Stimulated activated CD4-positive, alpha-beta T cell treated with anti-CD3 and anti-CD28 coated beads, TNF-alpha, amount 100 ng/mL, for 1 hour (primary cell): ENCODE measurements at places on chromosomes 16 and 17.

- DNase-seq = no peak
Observed at GRCh38 chr16:29858149-29858849, 4.7 kb downstream of the CDIPT start.

DNA sequence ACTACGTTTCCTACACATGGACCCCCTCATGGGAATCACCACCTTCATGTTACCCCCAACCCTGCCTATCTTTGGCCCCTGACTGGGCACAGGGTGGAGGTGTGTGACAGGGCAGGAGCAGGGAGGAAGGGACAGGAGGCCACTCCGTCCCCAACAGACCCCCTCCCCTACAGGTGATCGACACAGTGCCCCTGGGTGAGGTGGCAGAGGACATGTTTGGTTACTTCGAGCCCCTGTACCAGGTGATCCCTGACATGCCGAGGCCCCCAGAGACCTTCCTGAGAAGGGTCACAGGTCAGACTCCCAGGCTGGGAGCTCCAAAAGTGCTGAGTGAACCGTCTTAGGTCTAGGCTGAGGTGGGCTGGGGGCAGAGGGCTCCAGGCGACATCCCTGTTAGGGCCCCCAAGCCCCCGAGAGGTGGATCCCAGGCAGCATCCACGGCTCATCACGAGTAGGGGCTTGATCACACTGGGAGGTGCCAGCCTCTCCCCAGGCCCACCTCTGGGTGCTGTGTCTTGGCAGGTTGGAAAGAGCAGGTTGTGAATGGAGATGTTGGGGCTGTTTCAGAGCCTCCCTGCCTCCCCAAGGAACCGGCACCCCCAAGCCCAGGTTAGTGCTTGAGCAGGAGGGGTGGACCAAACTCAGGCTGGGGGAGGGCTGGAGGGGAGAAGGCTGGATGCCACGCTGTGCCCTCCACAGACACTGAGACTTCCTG, 1.5 kb downstream of the ACBD4 start:
- DNase-seq = no peak

GRCh38 chr17:76266244-76266938, 1.2 kb downstream of the UBALD2 start:
- no peak for DNase-seq

DNA sequence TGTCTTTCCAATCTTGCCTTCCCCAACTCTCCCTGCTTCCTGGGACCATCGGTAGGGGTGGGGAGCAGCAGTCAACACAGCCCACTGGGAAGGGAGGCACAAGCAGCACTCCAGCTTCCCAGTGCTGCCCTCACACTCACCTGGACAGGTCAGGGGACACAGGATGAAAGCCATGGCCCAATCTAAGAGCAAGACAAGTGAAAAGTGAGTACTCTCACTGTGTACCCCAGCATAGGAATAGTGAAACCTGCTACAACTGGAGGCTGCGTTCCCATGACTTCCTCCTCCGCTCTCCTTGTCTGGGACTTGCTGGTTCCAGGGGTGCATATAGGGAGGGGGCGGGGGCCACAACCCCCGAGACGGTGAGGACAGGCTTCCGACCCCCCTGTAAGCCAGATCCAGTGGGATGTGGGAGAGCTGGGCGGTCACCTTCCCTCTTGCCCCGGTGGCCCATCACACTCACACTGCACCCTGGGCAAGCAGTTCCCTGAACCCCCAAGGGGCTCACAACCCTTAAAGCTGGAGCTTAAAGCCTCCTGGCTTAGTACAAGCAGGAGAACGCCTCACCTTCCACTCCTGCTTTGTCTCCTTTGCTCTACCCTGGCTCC, 29.5 kb upstream of the SLC25A19 start:
- no peak for DNase-seq

DNA sequence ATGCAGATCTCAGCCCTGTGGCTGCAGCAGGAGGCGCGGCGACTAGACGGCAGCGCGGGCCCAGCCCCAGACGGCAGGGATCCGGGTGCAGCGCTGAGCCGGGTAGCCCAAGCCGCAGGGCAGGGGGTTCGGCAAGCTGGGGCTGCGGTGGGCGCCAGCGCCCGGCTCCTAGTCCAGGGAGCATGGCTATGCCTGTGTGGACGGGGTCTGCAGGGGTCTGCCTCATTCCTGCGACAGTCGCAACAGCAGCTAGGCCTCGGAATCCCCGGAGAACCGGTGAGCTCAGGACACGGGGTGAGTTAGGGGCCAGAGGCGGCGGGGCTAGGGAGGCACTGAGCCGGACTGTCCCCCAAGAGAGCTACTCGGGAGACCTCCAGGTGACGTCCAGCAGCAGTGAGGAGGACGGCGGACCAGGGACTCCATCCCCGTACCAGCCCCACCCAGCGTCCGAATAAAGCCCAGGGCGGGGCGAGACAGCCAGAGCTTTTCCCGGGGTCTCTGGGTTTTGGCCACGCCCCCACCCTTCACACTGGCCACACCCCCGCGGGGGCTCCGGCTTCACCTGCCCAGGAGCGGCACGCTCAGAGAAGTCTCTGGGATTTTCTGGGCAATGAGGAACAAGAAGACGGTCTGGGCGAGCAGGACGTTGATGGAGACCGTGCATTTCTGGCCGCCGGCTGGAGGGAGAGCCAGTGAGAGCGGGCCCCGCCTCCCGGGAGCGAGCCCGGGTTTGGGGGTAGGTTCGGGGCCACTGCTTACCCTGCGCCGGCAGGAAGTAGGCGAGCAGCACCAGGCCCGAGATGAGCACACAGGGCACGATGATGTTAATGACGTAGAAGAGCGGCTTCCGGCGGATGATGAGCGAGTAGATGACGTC, 1.1 kb downstream of the C17orf107 start:
- DNase-seq = no peak

- DNase-seq = no peak
Observed at GRCh38 chr17:78082988-78083387, 45.6 kb downstream of the TMC6 start.

GRCh38 chr17:61235827-61236197, 163.8 kb upstream of the TBX2 start:
- no peak for DNase-seq

DNA sequence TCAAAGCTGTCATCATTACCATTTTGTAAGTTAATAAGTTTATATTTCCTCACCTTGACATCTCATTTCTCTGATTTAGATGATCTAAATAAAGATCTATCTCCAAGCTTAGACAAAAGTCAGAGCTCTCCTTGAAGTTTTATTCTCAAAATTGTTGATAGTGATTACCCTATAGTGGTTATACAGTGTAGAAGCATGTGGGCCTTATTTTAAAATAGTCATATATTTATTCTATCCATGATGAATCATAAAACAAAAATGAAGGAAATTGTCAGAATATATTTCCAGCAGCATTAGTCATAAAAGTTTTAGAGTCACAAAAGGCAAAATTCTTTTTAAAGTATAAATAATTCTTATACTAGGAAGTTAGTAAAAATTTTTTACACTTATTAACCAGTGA, 49.0 kb downstream of the RHOT1 start:
- DNase-seq = no peak

DNA sequence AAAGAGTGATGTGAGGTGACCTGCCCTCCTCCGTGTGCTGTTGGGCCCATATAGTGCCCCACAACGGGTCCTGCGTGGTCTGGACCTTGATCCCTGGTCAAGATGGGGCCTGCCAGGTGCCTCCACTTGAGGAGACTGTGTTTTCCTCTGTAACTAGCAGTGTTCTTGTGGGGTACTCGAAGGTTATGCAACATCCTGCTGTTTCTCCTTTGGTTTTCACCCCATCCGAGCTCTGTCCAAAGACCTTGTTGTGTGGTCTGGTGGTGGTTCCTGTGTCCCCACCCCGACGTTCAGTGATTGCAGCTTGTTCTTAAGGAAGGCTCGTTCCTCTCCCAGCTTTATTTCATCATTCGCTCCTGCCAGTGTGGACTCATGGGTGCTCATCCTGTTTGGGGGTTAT, 38.7 kb upstream of the ZNF750 start:
- DNase-seq = no peak

DNA sequence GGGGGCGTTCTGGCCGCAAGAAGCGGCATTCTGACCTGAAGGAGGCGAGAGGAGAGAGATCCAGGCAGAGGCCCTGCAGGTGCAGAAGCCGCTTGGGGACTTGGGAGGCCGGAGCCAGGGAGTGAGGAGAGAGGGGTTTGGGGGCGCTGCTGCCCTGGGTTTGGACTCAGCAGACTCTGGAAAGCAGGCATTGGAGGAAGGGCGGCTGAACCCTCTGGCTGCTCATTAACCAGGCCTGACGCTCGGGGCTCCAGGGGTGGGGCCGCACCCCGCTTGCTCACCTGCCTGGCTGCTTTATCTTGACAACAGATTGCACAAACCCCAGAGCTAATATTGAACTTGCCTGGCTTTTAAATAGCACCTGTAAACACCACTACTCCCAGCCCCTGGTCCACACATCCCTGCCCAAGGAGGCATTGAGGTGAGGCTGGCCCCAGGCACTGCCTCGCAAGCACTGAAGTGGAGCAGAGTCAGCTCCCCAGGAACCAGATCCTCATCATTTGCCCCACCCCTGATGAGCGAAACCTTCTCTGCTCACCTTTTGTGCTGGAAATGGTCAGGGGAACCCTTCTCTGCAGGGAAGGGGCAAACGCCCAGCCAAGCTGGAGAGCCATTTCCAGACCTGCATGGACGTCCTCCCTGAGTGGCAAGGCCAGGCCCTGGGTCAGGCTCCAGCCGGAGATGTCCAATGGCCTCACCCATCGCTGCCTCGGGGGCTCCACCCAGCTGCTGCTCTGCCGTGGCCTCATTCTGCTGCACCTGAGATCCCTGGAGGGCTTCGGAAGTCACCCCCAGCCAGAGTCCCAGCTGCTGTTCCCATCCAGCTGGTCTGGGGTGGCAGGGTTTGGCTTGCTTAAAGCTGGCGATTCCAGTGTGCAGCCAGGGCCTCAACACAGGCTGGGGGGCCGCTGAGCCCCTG, 190.2 kb upstream of the GSE1 start:
- DNase-seq = no peak

DNA sequence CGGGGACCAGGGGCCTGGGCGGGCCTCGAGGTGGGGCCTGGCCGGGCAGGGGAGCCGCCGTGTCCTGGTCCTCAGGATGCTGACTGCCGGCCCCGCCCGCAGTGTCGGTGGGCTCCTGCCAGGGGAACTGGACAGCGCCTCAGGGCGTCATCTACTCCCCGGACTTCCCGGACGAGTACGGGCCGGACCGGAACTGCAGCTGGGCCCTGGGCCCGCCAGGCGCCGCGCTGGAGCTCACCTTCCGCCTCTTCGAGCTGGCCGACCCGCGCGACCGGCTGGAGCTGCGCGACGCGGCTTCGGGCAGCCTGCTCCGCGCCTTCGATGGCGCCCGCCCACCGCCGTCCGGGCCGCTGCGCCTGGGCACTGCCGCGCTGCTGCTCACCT, 2.3 kb upstream of the PAQR4 start:
- DNase-seq = no peak
